CD4-positive, alpha-beta T cell treated with Interleukin-1 beta for 1 hour (primary cell): ENCODE measurements at places on chromosomes 5 and 9.

DNA sequence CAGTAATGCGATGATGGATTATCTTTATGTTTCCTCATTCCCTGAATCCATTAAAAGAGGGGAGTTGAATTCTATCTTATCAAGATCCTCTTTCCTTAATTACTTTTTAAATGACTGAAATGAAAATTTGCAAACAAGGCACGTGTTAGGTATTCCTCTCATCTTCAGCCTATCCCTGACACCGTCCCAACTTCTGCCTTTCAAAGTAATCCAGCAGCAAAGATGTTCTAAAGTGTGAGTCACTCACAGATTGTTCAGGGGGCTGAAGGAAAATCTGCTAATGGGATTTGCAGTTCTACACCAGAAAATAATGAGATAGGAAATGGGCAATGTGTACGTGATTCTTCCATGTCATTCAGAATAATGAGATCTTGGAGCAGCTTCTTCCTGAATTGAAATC is 403.0 kb downstream of the ARHGEF28 start:
- DNase-seq = no peak

DNA sequence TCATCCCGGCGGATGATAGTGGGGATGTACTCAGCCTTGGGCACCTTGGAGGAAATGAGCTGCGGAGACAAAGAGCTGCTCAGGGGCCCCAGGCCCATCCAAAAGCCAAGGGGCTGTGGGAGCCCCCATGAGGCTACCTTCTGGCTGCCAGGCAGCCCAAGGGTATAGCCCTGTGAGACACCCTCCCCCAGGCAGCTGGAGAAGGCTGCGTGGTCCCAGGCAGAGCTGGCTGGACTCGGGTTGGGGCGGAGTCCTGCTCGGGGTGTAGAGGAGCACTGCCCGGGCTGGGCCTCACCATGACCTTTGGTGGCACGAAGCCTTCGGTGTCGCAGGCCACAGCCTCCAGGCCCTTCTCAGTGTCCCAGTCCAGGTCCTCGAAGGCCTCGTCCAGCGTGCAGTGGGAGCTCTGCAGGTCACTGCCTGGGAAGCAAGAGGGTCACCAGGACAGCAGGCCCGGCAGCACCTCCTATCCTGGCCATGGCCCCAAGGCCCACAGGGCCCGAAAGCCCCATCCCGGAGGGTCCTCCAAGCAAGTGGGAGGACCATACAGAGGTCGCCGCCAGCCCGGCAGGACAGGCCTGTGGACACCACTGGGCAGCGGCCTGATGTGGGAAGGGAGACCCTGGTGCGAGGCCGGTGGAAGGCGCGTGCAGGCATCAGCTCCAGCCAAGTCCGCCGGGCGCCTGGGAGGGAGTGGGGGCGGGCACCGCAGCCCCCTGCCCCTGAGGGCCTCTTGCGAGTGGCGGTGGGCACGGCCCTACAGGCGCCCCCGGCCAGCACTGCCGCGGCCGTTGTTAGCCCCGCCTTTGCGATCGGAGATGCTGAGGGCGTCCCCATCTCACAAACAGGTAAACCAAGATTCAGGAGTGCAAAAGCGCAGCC is 6.1 kb downstream of the NSMF start:
- no peak for DNase-seq

- no peak for DNase-seq
Observed at GRCh38 chr9:21904371-21904770, 89.8 kb downstream of the CDKN2A start.

GRCh38 chr5:97838214-97838613 is 655.2 kb upstream of the RIOK2 start:
- DNase-seq = no peak

DNA sequence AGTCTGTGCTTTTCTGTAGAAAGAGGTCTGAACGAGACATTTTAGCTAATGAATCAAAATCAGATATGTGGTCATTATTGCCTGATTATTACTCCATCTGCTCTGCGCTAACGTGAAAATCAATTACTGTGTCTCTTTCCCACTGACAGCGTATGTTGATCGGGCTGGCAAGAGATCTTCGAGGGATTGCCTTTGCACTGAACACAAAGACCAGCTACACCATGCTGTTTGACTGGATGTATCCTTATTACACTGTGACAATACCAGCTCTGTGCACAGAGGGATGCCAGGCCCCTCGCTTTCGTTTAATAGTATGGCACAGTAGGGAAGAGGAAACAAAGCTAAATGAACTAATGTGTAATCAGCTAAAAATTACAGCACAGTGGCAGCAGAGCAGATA is 103.7 kb upstream of the TLX3 start:
- no peak for DNase-seq

GRCh38 chr5:172722327-172722815 is 48.6 kb downstream of the DUSP1 start:
- DNase-seq = peak; percentile 48

DNA sequence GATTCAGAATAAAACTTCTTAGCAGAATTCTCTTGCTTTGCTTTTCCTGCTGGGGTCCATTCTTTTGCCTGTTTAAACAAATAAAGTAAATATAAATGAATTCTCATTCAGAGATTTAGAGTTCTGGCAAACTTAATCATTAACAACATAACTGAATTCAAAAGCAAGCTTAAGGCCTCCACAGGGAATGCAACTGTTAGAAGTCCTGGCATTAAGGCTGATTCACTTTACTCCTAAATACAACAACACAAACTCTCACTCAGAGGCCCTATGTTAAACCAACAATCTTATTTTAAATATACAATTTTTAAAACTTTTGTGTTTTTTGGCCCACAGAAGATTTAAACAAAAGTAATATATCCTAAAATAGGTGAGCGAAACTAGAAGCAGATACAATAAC is 178.3 kb downstream of the AP3B1 start:
- no peak for DNase-seq

- DNase-seq = peak; percentile 3
Observed at GRCh38 chr9:117487555-117488175, 72.8 kb upstream of the ASTN2 start.

DNA sequence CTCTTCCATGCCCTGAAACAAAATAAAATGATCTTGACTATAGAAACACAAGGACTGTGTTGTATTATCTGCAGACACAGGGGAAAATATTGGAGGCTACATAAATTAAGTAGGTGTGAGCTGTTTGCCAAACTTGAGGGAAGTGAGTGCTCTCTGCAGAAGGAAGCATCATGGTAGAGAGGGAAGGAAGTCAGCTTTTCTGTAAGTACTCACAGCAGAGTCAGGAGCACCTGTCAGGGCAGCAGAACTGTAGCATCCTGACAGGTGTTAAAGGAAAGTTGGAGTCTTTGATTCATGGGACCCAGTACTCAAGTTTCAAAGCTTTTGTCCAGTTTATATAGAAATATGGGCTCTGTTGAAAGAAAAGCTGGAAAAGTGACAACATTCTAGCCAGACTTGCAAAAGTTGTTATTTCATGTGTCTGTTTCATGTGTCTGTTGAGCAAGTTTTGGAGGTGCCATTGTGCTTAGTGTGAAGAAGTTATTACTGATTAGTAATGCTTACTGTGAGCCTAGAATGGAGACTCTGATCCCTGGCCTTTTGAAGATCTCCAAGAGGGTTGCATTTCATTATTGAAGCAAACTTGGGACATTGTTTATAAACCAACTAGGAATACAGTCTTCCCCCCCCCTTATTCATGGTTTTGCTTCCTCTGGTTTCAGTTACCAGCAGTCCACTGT is 194.7 kb downstream of the SPATA31D1 start:
- no peak for DNase-seq

GRCh38 chr5:73451224-73452130 is 2.9 kb upstream of the FOXD1 start:
- DNase-seq = peak; percentile 53

DNA sequence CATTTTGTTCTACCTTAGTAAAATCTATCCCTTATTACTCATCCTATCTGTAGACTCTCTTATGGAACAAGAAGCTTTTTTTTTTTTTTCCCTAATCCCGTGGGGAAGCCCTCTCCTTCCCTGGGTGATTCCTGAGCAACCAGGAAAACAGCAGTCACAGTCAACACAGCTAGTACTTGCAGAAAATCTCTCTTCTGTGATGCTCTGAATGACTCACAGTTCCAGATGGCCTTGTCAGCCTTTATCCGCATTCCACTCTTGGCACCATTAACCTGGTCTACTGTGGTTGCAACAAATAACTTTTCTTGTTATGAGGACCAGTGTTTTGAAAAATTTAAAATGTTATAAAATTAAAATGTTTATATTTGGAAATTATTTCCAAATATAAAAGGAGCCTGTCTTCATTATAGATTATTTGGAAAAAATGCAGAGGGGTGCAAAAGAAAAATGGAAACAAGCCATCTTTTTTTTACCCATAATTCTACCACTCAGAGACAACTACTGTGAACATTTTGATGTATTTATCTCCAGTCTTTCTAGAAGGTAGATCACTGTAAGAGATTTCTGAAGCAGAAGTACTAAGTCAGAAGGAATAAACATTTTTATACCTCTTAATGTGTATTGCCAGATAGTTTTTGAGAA is 486.7 kb downstream of the RAB3C start:
- no peak for DNase-seq

DNA sequence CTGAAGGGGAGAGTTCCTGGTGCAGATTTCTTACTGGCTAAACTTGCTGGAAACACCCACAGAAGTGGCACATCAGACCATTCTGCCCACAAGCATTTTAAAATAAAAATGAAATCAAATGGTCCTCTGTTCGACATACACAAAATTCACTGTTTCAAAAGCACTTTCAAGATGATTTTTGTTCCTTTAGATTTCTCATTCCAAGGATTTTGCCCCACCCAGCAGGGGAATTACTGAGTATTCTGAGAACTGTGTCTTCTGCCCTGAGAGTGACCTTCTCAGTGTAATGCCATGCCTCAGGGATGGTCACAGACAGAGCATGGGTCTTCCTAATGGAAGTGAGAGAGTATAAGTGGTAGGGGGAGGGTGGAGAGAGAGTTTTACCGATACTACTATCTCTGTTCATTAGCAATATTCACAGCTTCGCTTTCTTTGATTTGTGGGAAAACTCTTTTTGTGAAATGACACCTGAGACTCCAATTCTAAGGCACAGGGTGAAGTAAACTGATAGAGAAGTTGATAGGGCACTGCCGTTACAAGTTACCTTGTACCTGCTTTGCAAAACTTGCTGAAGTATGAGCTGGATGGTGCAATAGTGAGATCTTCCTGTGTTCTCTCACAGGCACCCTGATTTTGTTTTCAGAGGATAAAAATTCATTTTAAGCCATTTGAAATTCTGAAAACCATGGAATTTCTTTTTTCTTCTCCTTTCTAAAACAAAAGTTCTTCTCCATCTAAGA is 95.8 kb upstream of the CD180 start:
- no peak for DNase-seq

DNA sequence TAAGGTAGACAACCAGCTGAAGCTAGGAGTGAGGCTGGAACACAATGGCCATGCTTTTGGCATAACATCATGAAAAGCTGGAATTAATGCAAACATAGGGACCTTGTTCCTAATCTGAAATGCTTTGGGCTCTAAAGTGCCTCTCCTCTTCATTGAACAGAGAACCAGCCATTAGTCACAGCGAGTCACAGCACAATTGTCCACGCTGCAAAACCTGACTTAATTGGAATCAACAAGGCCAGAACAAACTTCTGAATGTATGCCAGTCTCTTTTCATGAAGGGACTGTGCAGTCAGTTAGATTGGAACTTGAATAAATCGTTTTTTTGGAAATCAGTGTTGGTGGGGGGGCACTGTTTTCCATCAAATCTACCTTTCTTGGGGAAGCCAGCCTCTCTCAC is 96.5 kb downstream of the JAKMIP2 start:
- no peak for DNase-seq

DNA sequence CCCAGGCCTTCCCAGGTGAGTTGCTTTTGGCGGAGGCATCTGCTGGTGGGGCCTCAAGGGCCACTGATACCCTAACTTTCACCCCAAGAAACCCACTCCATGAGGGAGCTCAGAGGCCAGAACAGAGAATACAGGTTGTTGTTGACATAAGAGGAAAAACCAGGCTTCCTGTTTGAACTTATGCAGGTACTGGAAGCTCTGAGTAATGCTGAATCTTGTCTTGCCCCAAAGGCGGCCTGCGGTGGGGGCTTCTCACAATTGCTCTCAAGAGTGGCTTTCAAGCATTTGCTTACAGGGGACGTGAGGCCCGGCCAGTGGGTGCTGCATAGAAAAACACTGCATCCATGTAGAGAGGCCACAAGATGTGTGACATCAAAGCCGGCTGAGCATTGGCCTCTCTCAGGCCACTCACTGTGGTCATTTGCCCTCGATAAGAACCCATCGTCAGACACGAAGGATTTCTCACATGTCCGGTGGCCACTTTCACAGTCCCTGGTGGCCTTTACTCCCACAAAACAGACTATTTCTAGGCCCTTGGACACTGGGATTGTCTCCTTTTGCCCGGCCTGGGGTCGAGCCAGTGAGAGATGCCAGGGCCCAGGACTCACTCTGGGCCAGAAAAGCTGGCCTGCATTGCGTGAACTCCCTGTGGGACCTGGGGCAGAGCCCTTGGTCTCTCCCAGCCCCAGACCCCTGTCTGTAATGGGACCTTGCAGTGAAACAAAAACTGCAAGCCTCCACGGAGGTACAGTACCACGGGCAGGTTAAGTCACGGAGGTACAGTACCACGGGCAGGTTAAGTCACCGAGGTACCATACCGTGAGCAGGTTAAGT is 34.5 kb upstream of the TCF7 start:
- DNase-seq = peak; percentile 46

GRCh38 chr5:153005711-153006110 is 484.8 kb upstream of the GRIA1 start:
- DNase-seq = no peak

DNA sequence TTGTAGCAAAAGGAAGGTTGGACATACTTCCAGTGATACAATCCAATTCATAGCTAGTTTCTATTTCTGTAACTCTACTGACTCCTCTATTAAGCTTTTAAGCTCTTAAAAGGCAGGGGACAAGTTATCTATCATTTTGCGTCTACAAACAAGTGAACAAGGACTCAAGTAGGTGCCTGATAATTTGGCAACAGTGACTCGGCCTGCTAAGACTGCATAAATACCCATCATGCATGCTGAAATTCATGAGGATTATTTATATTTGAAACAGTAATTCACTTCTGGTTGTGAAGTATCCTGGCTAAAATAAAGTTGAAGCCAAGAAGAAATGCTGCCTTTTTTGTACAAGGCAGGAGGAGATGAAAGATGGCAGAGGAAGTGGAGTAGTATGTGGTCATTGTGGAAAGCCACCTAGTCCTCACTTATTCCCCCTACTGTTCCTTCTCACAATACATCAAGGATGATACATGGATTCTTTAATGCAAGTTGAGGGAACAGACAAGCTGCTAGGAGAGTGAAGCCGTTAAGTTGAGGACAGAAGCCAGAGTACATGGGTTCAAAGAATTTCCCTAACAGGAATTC is 74.0 kb downstream of the MRPS27 start:
- DNase-seq = no peak

- DNase-seq = no peak
Observed at GRCh38 chr9:121735065-121735792, 83.8 kb downstream of the DAB2IP start.
